ENCODE measurements at places on chromosomes 1 and 21. TPM values are rescaled to one million over a fixed set of nuclear protein-coding genes. Genes with fewer than 3 reads are reported as not detected.

- DNase-seq = peak; percentile 93
These were observed at the start of gene ADGRL2 for GRCh38 chr1:81800695-81801650. ADGRL2 (plus strand) TSS chr1:81800934; CDS start chr1:81836985, 36,051 bp downstream.

GRCh38 chr1:77829851-77830250 is 50.4 kb downstream of the MIGA1 start:
- DNase-seq = no peak

- DNase-seq = no peak
These were observed 95.4 kb upstream of the KLHDC7A start for GRCh38 chr1:18385239-18385790.

RNF186 gene
- total RNA-seq = not detected

DNA sequence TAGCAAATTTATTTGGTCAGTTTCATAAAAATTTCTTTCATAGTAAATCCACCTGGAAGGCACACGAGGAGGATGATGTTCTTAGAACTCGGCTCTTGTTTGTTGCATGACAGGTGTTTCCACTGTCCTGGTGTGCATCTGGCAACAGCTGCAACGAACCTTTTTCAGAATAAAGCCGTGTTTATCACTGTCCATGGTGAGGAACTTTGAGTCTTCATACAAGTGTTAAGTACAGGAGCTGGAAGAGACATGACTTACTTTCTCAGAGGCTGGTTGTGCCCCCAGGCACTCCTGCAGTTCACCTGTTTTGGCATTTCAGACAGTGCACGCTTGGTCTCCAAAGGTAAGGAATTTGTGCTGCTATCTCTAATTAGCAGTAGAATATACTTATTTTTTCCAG is 97.1 kb downstream of the ADAMTS1 start:
- no peak for DNase-seq
